ENCODE measurements at places on chromosomes 3 and 15. TPM values are rescaled to one million over a fixed set of nuclear protein-coding genes. Genes with fewer than 3 reads are reported as not detected.

DNA sequence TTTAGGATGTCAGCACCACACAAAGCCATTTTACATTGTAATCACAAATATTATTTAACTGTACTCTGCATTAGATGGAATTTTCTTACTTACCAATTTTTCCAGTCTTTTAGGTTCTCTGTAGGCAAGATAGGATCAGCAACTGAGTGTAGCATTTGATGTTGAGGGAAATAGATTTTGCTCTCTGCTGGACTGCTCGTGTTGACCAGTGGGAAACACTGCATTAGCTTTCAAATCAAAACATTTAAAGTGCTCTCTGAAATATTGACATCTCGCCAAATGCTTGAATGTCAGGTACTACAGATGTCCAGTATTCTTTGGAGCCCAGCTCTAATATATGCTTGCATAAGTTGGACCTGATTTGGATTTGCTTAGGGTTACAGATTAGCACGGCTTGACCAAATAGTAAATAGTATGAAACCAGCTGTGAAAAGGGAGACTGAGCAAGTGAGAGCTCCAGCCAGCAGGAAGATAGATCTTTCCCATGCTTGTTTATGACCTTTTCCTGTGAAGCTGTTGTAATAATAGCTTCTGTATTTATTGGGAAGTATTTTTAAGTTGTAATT, 29.5 kb downstream of the P2RY14 start:
- ATAC-seq = no peak

DNA sequence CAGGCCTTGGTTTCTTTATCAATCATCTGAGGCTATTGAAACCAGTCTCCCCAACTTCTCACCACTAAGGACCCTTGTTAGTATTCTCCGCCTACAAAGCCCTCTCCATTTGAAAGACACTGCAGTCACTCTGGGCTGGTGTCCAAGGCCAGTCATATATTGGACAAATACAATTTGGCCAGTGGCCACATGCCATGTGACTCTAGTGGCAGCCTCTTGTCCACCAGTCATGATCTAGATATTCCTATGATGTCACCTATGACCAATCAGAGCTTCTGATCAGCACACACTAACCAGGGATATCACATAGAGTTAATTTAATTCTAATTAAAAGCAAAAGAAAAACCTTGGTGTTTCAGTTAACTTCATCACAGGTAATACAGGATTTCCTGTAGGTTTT, 68.2 kb downstream of the RAB11A start:
- peak; percentile 6 for ATAC-seq

GRCh38 chr15:56234804-56235203, 8.9 kb downstream of the RFX7 start:
- ATAC-seq = no peak

DNA sequence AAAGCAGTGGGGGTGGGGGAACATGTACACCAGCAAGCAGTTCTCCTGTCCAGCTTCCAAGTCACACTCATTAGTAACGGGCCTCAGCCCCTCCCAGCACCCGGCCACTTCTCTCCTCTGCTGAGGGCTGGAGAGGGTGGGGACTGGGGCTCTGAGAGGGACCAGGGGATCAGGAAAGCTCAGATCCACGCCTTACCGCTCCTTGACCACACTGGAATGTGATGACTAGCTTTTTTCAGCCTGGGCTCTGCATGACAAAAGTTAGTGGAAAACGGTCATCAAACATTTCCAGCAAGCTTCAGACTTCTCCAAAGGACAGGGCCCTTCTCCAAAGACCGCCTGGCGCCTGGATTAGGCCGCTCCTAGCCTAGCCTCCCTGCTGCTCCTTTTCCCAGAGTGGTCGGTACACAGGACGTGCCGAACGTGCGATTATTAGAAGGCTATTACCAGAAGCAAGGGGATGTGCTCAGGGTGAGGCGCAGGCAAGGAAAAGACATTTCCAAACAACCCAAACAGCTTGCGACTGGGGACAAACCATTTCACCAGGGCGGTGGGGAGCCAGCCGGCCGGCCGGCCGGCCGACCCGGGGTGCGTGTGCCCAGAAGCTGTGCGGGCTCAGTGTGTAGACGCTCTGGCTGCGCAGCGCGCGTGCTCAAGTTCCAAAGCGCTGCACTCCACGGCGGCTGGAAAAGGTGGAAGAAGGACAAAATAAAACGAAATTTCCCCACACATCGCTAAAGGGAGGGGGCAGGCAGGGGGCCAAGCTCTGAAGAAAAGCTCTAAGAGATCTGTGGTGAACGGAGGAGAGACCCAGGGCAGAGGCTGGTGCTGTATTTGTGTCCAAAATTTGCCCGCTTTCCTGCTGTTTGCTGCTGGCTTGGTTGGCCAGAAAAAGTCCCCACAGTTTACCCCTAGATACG, 51.0 kb upstream of the SSR3 start:
- ATAC-seq = peak; percentile 89

DNA sequence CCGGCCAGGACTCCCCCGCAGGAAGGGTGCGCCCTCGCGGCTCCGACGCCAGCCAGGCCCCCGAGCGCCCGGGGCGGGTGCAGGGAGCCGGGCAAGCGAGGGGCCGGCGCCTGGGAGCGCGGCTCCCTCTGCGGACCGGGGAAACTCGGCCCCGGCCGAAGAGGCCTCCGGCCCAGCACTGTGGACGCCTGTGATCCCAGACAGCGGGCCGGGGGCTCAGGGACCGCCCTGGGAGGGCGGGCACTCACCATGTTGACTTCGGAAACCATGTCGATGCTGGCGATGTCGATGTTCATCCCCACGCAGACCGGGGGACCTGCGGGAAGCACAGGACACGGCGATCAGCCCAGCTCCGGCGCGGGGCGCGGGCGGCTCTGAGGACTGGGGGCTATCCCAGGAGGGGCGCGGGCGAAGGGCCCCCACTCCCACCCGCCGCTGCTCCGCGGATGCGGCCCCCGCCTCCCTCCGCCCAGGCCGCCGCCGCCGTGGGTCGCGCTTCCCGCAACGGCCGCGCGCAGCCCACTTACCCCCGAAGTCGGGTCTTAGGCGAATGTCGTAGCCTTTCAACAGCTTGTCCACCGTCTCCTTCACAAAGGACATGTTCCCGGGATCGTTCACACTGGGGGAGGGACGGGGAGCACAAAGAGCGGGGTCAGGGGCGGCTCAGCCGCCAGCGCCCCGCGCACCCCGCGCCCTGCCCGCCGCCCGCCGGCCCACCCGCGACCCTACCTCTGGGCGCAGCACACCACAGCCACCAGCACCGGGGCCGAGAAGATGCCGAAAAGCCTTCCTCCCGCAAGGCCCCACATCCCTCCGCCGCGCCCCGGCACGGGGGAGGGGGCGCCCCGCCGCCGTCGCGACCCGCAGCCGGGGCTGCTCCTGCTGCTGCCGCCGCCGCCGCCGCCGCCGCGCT, at the start of gene GABRB3:
Gene GABRB3 (minus strand): TSS at position 913 of the 913 bp plus-strand sequence.
- ATAC-seq = no peak

DNA sequence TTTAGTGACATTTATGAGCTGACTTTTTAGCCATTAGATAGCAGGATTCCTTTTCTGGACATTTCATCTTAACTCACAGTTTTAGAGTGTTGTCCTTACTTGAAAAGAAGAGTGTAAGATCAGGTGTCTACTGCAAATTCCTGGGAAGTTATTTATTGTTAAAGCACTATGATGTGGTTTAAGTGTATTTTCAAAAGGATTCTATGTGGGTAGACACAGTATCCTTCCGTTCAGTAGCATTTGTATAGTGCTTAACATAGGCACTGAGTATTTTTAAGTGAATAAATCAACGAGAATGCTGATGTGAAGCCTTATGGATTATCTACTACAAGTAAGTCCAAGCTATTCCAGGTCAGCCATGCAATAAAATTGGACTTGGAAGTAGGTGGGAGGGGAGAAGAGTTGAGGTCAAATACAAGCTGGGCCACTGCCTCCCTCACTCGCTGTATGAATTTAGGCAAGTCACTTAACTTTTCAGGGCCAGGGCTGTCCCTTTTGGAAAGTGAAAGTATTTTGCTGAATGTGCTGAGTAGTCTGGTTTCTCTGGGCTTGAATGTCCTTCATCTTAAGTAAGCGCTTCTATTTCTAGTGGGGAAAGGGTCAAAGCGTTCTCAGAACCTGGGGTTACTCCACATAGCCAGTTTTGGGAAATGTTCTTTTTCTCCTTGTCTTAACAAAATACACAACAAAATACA, 48.6 kb downstream of the GAP43 start:
- no peak for ATAC-seq

GRCh38 chr3:195699860-195700259, 20.9 kb upstream of the MUC20 start:
- no peak for ATAC-seq

- peak; percentile 91 for ATAC-seq
These were observed at the start of gene POC1A for GRCh38 chr3:52154135-52155094. Gene POC1A (minus strand): TSS chr3:52154423. CDS start chr3:52154372, 51 bp downstream.

DNA sequence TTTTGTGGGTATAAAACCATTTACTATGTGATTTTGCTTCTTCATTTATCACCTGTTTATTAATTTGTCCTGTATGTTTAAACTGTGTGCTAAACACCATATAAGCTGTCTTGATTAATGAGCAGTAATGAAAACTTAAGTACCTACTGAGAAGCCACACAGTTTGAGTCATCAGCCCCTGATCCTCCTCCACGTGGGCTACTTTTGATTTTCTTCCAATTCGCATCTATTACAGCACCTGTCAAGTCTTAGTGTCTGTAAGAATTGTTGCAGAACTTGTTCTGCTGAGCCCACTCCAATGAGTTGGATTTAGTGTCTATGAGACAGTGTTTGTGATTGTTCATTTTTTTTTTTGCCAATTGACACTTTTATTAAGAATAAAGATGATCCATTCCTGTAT, 16.8 kb downstream of the EPHA6 start:
- no peak for ATAC-seq

DNA sequence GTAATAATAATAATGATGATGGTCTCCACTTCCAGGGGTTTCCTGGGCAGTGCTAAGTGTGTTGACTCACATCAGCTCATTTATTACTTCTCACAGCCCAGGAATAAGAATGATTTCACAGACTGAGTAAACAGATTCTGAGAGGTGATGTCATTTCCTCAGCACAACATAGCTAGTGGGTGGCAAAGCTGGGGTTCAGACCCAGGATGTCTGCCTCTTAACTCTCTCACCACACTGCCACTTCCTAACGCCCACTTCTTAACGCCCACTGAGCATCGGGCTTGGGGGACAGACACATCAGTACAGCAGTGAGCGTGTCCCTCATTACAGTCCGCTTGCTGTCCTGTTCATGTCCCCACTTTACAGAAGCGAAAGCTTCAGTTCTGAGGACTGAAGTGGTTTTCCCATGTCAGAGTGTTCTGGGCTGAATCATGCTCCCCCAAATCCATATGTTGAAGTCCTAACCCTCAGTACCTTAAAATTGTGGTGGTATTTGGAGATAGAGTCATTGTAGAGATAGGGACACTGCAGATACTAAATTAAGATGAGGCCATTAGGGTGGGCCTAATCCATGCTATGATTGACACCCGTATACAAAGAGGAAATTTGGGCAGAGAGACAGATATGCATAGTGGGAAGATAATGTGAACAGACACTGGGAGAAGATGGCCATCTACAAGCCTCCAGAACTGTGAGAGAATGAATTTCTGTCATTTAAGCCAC, 68.0 kb downstream of the ATP2B2 start:
- ATAC-seq = peak; percentile 49

DNA sequence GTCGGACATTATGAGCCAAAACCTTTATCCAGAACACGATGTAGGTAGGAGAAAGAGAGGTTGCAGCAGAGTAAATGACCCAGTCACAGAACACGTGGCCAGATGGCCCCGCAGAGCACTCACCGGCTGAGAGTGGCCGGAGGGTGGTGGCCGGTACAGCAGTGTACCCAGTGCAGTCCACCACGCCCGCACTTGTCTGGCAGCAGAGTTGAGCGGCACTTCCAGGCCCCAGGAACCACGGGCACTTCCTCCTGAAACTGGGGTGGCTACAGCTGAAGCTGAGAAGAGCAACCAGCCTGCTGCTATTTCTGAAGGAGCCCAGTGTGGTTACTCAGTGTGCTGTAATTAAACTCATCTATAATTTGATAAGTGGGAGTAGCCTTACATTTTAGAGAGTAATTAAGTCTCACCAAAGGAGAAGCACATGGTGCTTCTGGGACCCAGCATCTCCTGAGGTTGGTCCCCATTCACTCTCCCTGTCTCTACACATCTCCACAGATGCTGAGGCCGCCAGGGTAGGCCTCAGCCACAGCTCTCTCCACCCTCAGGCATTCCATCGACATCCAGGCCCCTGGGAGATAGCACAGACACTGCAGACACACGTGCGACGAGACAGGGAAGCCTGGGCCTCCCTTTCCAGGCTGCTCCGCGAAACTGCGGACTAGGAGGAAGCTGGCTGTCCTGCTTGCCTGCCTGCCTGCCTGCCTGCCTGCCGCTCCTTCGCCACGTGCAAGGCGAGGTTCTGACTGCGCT, 49.8 kb downstream of the BDH1 start:
- no peak for ATAC-seq

DNA sequence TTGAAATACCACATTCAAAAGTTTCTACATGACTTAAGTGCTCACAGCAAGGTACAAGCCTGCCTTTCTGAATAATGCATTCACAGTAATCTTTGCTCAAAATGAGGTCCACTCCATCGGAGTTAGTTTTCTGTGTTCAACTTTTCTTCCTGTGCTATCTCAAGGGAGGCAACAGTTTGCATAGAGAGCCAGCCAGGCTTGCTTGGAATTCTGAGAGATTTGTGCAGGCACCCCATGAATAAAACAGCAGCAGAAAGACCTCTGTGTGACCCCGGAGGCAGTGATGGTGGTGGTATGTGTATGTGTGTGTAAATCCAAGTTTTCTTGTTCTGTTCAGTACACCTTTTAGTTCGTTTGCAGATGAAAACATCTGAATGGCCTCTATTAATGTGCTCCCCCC, 124.0 kb downstream of the ADAMTS9 start:
- peak; percentile 52 for ATAC-seq

- ATAC-seq = peak; percentile 89
These were observed 84.8 kb upstream of the FOXB1 start for GRCh38 chr15:59918994-59919951.

GRCh38 chr3:39935261-39935660, 125.9 kb downstream of the MYRIP start:
- no peak for ATAC-seq

GRCh38 chr15:60407415-60407805, 9.6 kb upstream of the ANXA2 start:
- ATAC-seq = no peak

Gene HDAC11
- 1.7 TPM for total RNA-seq

Gene SNAP23
- 35.9 TPM for total RNA-seq

Gene CADPS
- total RNA-seq = 158 TPM

Gene CAPN3
- total RNA-seq = 9.3 TPM
